ENCODE measurements at places on chromosomes 2 and 18. TPM values are rescaled to one million over a fixed set of nuclear protein-coding genes. Genes with fewer than 3 reads are reported as not detected.

GRCh38 chr2:29977284-29977683 lies 55.9 kb upstream of the ALK start:
- H3K27ac ChIP-seq: no peak overlapping the region
- H3K27me3 ChIP-seq: no peaks in the 10 kb centered on the region
- no peaks in the 10 kb centered on the region for H3K36me3 ChIP-seq
- no peak overlapping the region for H3K4me3 ChIP-seq

- no peak for DNase-seq
- no peaks in the 10 kb centered on the region for H3K4me1 ChIP-seq
- no peak overlapping the region for H3K4me3 ChIP-seq
- no peak overlapping the region for H3K27ac ChIP-seq
These were observed 173.0 kb downstream of the HDAC4 start for GRCh38 chr2:239227661-239228371.

DNA sequence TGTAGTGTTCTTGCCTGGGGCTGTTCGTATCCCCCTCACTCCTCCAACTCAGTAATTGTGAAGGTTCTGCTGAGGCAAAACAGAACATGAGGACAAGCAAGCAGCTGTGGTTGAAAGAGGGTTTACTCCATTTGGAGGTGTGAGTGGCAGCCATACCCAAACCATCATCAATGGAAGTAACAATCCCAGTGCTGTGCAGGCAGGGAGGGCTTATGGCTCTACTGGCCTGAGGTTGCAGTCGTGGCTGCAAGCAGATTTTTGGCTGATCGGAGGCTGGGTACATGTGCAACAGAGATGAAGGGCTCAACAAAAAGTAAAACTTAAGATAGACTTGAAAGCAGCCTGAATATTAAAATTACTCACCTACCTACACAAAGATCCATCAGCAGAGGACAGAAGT lies 13.2 kb downstream of the SRSF7 start:
- no peaks in the 10 kb centered on the region for H3K4me1 ChIP-seq
- no peak overlapping the region for H3K4me3 ChIP-seq
- no peak overlapping the region for H3K27ac ChIP-seq
- no peaks in the 10 kb centered on the region for H3K27me3 ChIP-seq

DNA sequence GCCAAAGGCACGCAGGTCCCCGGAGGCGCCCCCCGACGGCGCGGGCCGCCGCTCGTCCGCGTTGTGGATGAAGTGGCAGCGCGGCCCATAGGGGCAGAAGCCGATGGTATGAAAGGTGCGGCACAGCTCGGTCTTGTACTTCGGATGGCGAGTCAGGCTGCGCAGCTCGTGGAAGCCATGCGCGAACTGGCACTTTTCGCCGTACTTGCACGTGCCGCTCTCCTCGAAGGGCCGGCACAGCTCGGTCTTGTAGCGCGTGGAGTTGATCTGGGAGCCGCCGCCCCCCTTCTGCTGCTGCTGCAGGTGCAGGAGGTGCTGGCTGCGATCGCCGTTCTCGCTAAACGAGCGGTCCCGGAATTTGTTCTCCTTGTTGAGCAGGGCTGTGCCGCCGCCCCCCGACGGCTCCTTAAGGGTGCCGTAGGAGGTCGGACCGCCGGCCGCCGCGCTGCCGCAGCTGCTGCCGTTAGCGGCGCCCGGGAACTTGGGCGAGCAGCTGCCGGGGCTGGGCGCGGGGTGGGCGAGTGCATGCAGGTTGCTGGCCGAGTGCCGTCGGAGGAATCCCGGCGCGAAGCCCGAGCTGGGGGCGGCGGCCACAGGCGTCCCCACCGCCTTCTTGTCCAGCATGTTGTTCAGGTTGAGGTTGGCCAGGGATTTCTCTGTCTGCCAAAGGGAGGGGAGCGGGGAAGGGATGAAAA lies 1.2 kb downstream of the ZFP36L2 start:
- H3K36me3 ChIP-seq: no peaks in the 10 kb centered on the region
- no peaks in the 10 kb centered on the region for H3K27me3 ChIP-seq
- H3K4me3 ChIP-seq: peak overlapping the region; percentile 96
- no peaks in the 10 kb centered on the region for H3K4me1 ChIP-seq

DNA sequence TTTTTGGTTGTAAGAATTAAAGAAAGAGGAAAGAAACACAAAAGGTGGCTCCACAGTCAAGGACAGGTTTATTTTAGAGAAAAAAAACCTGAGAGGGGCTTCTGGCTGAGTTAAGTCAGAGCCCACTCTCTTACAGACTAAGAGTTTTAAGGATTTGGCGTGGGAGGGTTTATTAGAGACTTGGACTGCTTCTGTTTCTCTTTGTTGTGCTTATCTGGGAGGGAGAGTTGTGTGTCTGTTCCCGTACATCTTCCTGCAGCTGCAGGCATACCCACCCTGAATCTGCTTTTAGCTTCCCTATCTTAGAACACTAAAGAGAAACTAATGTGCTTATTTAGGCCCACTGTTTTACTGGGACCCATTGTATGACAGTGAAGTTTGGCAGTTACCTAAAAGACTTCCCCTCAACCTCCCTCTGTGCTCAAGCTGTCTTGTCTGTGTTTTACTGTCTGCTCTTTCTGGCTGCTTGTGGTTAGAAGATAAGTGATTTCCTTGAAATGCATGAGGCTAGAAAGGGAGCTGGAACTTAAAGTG lies 2.7 kb downstream of the RSAD2 start:
- no peaks in the 10 kb centered on the region for H3K4me1 ChIP-seq
- H3K4me3 ChIP-seq: no peak overlapping the region
- no peaks in the 10 kb centered on the region for H3K36me3 ChIP-seq
- no peak overlapping the region for H3K27ac ChIP-seq

DNA sequence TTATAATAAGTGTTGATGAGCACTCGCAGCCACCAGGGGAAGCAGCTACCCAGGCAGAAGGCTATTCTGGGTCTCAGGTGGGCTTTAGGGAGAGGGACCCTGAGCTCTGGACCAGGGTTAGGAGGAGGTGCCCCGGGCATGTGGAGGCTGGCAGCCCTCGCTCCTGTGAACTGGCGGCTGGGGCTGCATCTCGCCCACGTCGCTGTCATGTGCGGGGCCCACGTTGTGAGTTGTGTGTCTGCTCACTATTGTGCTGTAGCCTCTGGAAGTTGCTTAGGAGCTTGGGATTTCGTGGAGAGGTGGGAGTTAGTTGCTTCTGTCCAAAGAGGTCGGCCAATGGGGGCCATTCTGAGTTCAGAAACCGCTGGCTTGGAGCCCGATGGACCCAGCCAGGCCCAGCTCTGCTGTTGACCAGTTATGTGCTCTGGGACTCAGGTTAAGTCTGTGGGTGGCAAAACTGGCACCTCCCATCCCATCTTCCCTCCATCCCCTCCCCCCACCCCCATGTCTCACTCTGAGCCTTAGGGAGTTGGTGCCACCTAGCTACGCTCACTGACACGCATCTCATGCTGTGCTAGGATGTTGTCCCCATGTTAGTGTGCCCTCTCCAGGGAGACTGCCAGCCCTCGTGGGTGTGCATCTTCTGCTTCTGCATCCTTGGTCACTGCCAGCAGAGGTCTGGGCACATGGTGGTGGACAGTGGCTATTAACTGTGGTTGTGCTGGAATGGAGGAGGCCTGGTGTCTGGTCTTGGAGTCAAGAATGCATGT lies 18.5 kb downstream of the RRM2 start:
- H3K36me3 ChIP-seq: no peaks in the 10 kb centered on the region
- H3K4me1 ChIP-seq: no peaks in the 10 kb centered on the region
- H3K4me3 ChIP-seq: no peak overlapping the region

- no peak overlapping the region for H3K4me3 ChIP-seq
- no peak for DNase-seq
- no peaks in the 10 kb centered on the region for H3K4me1 ChIP-seq
- no peak overlapping the region for H3K27ac ChIP-seq
- no peaks in the 10 kb centered on the region for H3K36me3 ChIP-seq
These were observed 129.0 kb downstream of the RND3 start for GRCh38 chr2:150358468-150358807.

DNA sequence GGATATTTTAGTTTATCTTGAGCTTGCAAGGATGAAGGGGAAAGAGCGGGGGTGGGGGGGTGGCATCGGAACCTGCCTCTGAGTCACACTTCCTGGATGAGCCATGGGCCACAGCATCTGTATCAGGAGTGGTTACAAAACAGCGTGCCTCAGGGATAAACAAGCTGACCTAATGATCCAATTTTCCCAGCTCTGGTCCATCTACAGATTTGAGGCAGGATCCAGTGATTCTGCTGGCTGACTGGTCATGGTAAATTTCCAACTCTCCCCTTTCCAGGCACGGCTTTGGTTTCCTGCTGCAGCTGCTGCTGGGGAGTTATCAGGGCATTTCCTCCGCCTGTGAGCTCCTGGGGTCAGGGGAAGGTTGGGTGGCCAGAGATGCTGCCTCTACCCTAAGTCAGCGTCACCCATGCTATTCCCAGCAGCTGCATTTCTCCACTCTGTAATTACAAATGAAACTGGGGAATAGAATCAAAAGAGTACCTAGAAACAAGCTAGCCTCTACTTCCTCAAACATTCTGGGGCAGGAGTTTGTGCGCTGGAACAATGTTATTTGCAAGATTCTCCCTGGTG lies 4.7 kb upstream of the HPCAL1 start:
- no peaks in the 10 kb centered on the region for H3K36me3 ChIP-seq
- peak; percentile 61 for DNase-seq
- no peak overlapping the region for H3K4me3 ChIP-seq
- H3K4me1 ChIP-seq: no peaks in the 10 kb centered on the region

DNA sequence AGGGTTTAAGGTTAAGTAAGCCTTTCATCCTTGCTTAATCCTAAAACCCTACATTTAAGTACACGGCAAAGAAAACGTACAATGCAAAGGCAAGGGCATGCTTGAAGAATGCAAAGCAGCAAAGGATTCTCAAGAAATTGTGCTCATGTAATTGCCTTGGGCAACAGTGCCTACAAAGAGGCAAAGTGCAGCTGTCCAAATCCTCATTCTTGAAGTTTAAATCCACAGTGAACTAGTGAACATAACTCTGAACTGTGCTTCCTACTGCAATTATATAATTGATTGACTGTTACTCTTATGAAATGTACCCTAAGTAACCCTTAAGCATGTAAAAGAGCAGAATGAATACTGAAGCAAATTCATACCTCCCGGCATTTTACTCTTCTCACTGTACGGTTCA lies 85.4 kb downstream of the MAP3K20 start:
- H3K4me1 ChIP-seq: peaks cover 6% of the 10 kb centered on the region
- no peak for DNase-seq
- H3K27me3 ChIP-seq: no peaks in the 10 kb centered on the region
- no peak overlapping the region for H3K27ac ChIP-seq

DNA sequence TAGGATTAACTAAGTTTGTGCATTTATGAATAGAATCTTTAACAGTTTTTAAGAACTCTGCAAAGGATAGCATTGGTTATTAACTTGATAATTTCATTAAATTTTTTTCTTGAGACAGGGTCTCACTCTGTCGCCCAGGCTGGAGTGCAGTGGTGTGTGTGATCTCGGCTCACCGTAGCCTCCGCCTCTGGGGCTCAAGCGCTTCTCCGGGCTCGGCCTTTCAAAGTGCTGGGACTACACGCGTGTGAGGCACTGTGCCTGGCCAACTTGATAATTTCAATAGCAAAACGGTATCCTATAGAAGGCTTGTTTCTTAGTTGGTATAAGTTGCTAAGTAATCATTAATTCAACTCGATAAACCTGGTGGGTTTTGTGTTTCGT lies 38.0 kb downstream of the ADNP2 start:
- no peak overlapping the region for H3K27ac ChIP-seq
- H3K4me1 ChIP-seq: no peaks in the 10 kb centered on the region
- peak overlapping the region; percentile 9 for H3K4me3 ChIP-seq
- no peak for DNase-seq
- no peaks in the 10 kb centered on the region for H3K36me3 ChIP-seq
- no peaks in the 10 kb centered on the region for H3K27me3 ChIP-seq

The OSR1 gene
- total RNA-seq: 79.1 TPM

The NYAP2 gene
- 1.7 TPM for total RNA-seq

The SPATA3 gene
- total RNA-seq: not detected
